ENCODE measurements at places on chromosomes 7 and 10.

- DNase-seq: peak; percentile 91
These were observed 32.3 kb upstream of the NUB1 start for GRCh38 chr7:151309311-151309710.

DNA sequence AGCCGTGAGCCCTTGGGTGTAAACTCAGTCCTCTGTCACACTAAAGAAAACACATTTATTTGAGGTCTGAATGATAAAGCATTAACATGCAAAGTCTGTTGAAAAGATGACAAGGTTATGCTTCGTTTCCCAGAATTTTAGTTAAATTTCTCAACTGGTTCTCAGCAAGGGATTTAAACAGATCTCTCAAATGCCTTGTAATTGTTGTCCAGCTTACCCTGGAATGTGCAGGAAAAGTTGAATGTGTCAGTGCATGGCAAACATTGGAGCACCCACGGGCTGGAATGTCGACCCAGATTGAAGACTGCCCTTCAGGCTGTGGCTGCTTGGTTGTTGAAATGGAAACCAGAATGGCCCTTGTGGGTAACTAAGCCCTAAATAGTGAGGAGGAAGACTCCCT lies 191.8 kb downstream of the TRIL start:
- peak; percentile 17 for DNase-seq

DNA sequence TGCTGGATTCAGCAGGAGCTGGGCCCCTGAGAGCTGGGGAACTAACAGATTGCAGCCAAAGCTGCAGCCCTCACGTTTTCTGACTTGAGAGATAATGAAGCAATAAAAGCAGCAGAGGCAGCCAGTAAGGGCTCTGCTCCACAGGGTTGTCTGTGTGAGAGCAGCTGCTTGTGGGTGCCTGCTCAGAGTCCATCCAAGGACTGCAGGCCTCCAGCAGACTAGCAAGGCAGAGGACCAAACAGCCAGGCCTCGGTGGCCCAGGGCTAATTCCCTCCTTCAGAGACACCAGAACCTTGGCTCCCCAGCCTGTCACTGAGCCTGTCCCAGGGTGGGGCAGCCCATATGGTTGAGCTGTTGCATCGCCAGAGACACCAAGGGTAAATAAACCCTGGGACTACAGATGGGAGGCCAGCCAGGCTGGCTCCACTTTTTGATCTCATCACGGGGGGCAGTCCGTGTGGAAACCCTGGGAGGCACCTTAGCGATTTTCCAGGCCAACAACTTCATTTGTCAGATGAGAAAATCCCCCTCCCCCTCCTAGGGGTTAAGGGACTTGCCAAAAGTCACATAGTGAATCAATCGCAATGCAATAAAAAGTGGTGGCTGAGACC lies 229.2 kb downstream of the WDR11 start:
- no peak for DNase-seq

DNA sequence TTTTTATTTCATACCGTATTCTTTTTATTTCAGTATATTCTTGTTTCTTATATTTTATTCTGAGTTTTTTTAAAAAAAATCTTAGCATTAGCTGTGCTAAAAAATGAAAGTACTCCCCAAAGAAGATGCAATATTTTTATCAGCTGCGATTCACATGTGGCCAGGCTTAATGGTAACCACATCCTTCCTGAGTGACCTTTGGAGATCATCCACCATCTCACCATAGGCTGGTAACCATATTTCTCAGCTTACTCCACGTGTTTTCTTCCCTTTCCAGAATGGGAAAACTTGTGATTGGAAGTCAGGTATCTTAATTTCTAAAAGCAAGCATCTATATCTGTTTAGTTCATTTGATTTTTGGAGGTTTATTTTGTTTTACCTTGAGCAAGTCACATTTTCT lies 18.8 kb upstream of the LIPM start:
- DNase-seq: peak; percentile 49

- peak; percentile 55 for DNase-seq
These were observed 53.2 kb upstream of the SYPL1 start for GRCh38 chr7:106165337-106165736.

- no peak for DNase-seq
These were observed 29.3 kb downstream of the KMT2C start for GRCh38 chr7:152406491-152406890.

GRCh38 chr7:22372863-22373262 lies 15.9 kb upstream of the RAPGEF5 start:
- no peak for DNase-seq

DNA sequence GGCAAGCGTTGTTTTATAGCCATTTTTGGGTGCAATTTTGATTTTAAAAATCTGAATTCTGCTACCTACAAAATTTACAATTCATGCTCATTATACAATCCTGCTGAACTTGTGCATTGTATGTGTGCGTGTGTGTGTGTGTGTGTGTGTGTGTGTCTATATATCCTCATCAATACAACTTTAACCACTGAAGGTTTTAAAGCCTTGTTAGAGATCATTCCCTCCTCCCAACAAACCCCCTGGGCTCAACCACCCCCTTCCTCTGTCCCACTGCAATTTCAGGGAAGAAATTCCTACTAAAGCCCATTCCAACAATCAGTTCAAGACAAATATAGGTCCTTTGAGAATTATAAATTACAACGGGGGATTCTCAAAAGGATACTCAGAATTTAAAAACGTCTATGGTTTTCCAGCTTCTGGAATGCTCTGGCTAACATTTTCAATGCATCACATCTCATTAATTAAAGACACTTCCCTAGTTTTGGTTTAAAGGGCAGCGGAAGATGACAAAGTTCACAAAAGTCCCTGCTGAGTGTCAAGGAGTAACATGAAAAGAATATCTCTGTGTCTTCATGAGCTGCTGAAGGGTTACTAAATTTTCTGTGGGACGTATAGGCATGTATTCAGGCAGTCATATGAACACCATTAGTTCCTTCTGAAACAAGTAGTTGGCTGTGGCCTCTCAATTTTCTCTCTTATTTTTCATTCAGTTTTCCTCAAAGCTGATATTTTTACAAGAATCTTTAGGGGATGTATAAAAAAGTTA lies 889 bp upstream of the SEMA3A start:
- no peak for DNase-seq

DNA sequence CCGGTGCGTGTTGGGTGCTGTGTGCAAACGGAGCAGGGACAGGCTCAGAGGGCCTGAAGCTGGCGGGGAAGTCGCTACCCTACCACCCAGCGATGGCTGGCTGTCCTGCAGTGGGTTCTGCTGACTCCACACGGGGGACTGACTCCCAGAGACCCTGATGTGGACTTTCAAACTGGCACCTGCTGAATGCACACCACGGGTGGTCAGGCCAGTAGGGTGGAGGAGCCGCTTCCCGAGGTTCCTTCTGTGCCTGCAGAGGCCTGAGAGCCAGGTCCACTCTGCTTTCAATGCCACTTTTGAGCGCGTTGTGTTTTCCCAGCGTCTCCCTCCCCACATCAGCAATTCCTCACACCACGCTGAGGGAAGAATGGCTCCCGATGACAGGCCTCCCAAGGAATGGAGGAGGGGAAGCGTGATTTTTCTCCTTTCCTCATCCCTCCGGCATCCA lies 135.3 kb downstream of the ADARB2 start:
- DNase-seq: no peak

- no peak for DNase-seq
These were observed 68.0 kb downstream of the GRID1 start for GRCh38 chr10:86298501-86299001.

GRCh38 chr7:101882595-101883564 lies 65.5 kb downstream of the CUX1 start:
- peak; percentile 100 for DNase-seq

- no peak for DNase-seq
These were observed 35.8 kb upstream of the EZH2 start for GRCh38 chr7:148919859-148920258.

DNA sequence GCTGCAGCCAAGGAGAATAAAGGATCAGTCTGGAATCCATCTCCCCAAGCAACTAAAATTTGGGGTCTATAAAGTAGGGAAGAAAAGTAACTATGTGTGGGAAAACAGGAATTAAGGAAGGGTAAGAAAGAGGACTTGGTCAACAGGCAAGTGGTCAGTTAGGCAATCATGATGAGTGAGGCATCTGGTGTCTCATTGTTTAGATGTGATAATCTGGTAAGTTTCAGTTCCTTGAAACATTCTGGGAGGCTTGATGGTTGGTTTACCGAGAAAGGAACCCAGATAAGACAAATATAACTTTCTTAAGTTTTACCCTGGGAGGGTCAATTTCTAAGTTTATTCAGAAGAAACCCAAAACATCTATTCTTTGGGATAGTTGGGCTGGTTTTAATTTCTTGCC lies 22.3 kb downstream of the HYAL4 start:
- DNase-seq: peak; percentile 81

DNA sequence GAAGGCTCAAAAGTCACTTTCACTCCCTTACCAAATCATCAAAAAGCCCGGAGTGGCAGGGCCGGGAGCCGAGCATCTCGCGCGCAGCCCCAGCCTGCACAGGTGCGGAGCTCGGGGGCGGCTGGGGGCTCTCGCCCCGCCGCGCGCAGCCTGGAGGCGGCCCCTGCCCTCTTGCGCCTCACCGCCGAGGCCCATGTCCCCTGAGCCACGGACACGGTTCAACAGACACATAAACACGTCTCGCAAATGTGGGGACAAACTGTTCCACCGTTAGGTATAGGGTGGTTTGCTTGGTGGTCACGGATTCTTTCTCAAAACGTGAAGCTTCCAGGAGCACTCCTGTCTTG lies 700 bp downstream of the GSAP start:
- DNase-seq: no peak

DNA sequence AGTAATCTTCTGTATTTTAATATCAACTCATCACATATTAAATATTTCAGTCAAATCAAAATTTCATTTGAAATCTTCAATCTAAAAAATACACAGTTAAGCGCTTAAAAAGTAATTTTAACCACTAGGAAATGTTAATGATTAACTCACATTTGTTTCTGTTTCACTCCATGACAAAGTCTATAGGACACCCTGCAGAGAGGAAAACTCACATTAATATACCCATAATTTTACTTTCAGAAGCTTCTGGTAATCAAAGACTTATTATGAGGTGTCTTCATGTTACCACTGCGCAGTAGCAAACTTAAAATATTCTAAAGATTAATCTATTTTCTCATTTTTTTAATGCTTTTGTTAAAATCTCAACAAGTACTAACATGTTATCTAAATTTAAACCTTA lies 41.0 kb upstream of the ZNF518A start:
- no peak for DNase-seq

GRCh38 chr7:157638563-157638962 lies 301.8 kb downstream of the DNAJB6 start:
- DNase-seq: no peak

GRCh38 chr7:139118234-139118804 lies 8.8 kb upstream of the ZC3HAV1 start:
- DNase-seq: peak; percentile 70

DNA sequence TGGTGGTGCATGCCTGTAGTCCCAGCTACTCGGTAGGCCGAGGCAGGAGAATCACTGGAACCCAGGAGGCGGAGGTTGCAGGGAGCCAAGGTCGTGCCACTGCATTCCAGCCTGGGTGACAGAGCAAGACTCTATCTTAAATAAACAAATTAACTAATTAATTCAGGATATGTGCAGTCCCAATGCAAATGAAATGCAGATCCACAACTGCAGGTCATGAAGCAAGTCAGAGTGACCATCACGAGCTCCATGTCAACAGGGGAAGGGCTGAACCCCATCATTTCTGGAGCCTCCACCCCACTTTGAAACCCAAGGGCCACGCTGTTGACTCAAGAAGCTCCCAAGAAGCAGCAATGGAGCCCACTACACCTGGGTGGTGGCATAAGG lies 115.4 kb downstream of the LARP4B start:
- no peak for DNase-seq

- DNase-seq: peak; percentile 47
These were observed 60.7 kb downstream of the CD36 start for GRCh38 chr7:80699045-80699638.

DNA sequence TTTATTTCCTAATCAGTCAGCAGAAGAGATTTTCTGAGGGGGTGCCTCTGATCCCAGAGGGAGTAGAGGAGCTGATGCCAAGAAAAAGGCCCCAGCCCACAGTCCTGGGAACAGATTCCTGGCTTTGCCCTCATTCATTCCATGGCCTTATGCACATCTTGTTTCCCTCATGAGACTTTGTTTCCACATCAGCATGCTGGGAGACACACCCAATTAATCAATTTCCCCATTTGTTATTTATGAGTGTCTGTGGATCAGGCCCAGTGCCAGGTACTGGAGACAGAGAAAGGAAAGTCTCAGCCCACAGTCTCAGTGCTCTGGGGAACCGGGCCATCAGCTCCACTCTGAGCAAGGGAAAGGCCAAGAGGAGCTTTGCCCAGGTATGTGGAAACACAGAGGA lies 496.2 kb upstream of the ZMIZ1 start:
- DNase-seq: peak; percentile 9

Measured in amniotic epithelial cell (primary cell).